ENCODE measurements at places on chromosomes 2 and 18.

DNA sequence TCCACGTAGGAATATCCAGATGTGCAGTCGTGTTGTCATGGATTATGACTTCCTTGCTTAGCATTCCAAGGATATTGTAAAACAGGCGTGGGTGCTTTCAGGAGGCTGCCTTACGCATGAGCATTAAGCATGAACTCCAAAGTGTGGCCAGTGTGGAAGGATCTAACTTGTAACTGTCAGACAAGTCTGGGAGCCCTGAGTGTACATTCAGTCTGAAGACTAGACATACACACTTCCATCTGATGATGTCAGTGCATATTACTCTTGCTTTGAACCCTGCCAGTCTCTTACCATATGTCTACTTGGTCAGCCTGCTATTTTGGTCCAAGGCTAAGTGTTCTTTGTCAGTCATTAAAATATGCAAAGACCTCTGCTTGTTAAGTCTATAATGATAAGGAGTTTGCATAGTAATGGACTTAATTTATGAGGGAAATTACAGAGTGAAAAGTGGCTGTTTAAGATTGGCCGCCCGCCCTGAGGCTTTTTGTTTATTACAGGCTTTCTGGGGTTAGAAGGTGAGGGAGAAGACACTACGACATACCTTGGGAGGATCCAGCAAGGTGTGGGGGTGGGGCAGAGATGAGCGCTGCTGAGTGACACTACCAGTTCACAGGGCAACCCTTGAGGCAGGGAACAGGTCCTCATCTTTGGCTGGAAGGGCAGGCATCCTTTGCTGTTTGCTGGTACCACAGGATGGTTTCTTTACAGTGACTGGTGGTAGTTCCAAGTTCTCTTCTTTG, 48.3 kb downstream of the CABLES1 start:
- no peak for DNase-seq

DNA sequence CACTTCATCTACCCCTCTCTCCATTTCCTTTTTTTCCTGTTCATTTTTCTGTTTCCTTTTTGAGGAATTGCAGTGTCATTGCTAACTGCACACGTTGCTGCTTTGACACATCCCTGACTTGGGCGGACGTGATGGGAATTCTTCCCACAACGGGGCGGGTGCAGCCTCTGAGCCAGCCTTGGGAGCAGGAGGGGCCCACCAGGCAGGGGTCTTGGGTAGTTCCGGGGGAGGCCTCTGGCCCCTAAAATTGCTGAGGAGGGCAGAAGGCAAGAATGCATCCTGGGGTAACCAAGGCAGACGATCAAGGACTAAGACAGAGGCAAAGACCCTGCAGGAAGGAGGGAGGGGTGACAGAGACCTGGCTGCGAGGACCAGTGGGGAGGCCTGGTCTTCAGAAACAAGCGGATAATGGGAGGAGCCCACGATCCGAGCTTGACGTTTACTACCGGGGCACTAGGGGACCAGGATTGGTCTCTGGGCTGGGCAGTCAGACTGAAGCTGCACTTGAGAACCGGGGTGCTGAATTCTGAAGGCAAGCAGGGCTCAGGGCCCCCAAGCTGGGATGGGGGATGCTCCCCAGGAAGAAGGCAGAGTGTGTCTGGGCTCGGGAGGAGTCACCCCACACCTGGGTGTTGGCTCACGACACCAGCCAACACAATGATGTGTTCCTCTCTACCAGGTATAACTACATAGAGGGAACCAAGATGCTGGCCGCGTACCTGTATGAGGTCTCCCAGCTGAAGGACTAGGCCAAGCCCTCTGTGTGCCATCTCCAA, 14.8 kb upstream of the CNDP1 start:
- DNase-seq: no peak

- no peak for DNase-seq
Observed at GRCh38 chr18:74284980-74285355, 6.8 kb downstream of the CYB5A start.

- DNase-seq: no peak
Observed at GRCh38 chr2:86015006-86015405, 90.7 kb downstream of the POLR1A start.

DNA sequence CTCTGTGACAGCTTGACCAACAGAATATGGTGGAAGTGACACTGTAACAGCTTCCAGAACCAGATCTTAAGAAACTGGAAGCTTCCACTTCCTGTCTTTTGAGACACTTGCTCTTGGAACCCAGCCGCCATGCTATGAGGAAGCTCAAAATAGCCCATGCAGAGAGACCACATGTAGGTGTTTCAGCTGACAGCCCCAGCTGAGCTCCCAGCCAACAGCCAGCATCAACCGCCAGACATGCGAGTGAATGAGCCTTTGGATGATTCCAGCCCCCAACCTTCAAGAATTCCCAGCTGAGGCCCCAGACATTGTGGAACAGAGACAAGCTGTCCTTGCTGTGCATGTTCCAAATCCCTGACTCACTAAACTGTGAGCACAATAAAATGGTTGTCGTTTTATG, 27.9 kb downstream of the ACVR1 start:
- DNase-seq: no peak

DNA sequence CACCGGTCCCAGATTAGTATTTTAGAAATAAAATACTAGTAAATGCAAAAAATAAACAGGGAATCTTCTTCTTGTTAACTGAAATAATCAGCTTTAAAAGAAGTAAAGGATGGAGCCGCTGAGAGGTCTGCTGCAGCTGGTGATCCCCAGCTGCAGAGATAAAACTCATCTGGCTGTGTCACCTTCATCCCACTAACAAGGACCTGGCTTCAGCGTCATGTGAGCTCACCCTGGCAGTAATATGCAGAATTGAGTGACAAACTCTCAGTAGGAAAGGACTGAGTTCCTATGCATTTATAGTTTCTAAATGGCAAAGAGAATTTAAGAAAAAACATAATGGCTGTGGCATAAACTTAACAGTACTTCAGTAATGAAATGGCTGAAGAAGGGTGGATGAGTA, 27.3 kb downstream of the VPS4B start:
- DNase-seq: no peak

DNA sequence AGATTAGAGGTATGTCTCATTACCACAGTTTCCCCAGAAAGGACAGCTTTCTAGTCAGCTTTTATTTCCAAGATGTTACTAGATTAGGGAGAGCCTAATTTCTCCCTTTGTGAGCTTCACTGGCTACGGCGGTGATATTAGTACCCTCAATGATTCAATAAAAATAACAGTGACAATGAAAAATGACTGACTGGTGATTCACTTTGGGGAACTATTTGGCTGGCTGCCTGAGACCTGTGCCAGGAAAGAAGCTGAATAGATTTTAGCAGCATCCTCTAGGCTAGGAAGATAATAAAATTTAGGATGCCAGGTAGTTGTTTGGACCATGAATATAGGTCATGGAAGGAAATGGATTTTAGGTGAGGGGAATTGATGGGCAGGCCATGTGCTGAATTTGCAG, 178.7 kb downstream of the FMNL2 start:
- DNase-seq: no peak

- DNase-seq: no peak
Observed at GRCh38 chr2:15364561-15364960, 196.6 kb downstream of the NBAS start.

- no peak for DNase-seq
Observed at GRCh38 chr2:229634601-229635370, 79.6 kb downstream of the DNER start.

DNA sequence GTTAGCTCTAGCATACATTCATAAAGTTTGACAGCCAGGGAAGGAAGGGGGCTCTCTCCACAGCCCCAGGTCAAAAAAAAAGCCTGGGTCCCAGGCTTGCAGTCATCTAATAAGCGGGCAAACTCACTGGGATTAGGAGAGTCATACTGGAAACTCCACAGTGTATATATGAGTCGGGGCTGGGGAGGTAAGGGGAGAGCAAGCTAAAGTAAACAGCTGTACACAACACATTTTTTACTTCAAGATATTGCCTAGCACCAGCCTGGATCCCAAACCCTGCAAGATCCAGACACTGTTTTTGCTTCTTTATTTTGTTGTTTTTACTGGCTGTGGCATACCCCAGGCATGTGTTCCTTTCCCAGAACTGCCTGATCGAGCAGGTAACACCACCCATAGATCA, 291.3 kb upstream of the TANK start:
- no peak for DNase-seq

GRCh38 chr18:31498574-31499524, 872 bp downstream of the DSG2 start:
- DNase-seq: no peak

DNA sequence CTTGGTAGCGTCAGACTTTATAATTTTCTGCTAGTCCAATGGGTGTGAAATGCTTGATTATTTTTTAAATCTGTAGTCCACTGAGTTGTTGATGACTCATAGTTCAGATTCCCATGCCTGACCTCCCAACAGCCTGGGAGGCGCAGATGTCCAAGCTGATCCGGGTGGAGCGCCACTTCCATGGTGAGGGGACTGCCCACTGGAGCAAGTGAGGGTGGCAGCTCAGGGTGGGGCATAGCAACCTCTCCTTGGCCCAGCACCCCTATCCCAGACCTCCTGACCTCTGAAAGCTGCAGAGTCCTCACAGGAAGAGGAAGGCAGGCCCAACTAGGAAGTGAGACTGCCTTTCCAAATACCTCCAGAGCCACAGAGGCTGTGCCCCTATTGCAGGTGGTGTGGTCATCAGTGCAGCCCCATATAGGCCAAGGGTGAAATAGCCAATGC, 4.4 kb downstream of the MAL start:
- DNase-seq: no peak

DNA sequence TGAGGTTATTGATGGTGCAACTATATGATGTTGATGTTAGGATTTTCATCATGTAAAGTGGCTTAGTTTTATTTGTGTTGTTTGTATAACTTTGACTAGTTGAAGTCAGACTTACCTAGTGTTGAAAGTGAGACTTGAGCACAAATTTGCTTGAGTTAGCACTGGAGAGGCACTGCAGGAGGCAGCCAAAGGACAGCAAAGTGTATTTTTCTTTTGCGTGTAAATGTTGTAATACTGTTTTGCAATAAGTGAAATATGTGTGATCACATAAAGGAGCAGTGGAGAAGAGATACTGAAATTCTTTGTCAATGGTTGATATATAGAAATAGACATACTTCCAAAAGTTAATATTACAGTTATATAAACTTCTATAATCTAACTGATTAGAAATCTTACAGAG, 332.0 kb upstream of the RAB12 start:
- no peak for DNase-seq

GRCh38 chr2:118738524-118739308, 108.7 kb downstream of the EN1 start:
- no peak for DNase-seq

DNA sequence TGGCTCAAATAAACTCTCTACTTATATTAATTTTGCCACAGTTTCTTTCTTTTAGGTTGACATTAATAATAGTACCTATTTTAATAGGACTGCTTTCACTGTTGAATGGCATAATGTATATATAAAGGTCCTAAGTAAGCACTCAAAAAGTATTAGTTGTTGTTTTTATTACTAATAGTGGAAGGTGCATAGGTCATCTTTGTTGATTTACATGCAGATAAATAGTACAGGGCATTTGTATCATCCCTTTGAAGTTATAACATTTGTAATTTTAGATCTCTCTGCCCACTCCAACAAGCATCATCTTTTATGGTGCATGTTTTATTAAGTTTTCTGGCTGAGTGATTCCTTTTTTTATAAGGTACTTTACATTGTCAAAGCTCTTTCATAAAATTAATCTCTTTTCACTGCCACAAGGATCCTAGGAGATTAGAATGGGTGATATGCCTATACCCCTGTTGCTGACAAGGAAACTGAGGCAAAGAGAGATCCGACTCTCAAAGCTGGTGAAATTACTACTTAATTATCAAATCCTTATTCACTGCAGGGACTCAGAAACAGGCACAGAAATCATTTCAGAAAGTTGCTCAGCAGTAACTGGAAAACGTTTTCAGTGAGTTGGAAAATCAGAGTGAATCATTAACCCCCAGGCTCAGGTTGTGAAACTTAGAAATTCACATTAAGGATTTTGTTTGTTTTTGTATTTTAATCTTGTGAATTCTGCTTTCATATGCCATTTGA, 299.6 kb downstream of the AGPS start:
- no peak for DNase-seq

DNA sequence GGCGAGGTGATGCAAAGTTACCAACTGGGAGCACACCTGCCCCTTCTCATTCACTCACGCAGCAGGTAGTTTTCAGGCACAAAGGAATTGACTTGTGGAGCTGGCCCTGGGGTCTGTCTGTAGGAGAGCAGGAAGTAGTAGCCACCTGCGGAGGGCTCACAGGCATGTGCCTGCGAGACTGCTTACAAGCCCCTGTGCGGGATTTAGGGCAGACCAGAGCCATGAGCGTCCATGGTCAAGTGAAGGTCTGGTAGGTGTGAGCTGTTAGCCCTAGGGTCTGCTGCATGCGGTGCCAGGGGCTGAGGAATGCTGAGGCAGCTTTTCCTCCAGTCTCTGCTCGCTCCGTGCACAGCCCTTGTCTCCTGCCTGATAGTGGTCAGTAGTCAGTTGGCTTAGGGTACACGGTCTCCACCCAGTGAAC, 18.9 kb downstream of the INPP4A start:
- no peak for DNase-seq

DNA sequence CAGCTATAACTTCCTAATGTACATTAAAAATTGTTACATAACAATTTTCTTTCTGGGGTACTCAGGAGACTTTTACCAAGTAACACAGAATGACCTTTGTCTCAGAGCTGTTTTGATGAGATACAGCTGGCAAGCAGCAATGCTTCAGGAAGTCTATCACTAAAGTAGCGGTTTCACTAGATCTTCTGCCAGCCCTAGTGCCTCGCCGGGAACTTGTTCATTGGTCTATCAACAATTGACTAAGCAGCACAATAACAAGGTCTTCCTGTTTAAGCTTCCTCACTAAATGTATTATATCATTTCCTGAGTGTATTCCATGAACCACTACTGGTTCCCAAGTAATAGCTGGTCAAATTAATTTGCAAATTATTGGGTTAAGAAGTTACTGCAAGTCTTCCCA, 69.2 kb downstream of the TRIP12 start:
- peak; percentile 36 for DNase-seq

DNA sequence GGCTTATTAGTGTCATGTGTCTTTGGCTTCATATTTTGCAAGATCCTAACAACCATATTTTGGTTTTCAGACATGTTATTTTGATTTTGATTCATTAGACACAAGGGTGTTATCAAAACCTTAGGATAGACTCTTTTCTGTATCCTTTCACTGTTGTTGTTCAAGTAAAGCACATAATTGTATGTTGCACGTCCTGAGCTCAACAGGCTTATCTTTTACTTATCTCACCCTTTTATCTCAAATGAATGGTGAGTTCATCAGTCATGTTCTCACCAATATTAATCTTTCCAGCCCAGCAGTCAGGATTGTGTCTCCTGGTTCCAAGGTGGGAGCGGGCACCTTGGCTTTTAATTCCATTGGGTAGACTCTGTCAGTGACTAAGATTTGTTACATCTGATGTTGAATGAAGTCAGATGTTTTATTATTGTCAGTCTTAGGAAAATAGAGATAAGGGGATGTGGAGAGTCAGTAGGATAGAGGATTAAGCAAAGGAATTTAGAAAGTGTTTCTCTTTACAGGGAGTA, 11.9 kb downstream of the GPN1 start:
- no peak for DNase-seq
